Stimulated activated CD4-positive, alpha-beta T cell treated with anti-CD3 and anti-CD28 coated beads, Interleukin-1b, Interleukin-23, amount 100 ng/mL, for 1 hour (primary cell): ENCODE measurements at places on chromosomes 4 and X.

- DNase-seq, result no peak
Observed at GRCh38 chr4:138680256-138680655, 335.3 kb upstream of the NOCT start.

DNA sequence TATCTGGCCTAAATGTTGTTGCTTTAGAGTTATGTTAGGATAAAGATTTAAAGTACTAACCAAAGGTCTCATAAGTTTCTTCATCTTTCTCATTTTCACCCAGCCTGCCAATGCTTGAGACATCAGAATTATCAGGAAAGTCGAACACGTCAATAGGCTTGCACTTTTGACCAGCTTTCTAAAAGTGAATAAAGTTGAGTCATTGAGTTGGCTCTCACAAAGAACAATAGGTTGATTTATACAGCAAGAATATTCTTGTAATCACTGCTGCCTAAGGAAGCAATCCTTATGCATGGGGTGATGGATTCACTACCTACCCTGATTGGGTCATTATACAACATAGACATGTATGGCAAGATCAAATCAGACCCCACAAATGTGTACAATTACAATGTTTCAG, 5.0 kb downstream of the CENPU start:
- no peak for DNase-seq

- no peak for DNase-seq
Observed at GRCh38 chrX:6898371-6898770, 249.1 kb upstream of the STS start.

DNA sequence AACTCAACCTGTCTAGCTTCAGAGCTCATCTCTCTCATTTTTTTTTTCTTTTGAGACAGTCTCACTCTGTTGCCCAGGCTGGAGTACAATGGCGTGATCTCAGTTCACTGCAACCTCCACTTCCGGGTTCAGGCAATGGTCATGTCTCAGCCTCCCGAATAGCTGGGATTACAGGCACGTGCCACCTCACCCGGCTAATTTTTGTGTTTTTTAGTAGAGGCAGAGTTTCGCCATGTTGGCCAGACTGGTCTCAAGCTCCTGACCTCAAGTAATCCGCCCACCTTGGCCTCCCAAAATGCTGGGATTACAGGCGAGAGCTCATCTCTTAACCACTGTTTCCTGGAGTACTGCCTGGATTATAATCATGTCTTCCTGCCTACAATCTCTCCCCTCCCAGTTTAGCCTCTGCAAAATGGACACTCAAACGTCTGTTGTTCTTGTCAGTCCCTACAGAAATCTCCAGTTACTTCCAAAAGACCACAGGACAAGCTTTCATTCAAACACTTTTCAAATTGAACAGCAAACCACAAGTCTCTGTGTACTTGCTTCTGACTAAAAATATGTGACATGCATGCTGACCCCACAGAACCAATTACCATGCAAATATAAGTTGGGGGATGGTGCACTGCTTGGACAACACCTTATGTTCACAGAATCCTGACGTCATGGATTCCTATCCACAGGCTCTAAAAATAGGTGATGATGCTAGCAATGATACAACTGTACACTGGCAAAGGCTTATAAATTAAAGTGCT, 137.2 kb downstream of the SH3KBP1 start:
- DNase-seq, result no peak

DNA sequence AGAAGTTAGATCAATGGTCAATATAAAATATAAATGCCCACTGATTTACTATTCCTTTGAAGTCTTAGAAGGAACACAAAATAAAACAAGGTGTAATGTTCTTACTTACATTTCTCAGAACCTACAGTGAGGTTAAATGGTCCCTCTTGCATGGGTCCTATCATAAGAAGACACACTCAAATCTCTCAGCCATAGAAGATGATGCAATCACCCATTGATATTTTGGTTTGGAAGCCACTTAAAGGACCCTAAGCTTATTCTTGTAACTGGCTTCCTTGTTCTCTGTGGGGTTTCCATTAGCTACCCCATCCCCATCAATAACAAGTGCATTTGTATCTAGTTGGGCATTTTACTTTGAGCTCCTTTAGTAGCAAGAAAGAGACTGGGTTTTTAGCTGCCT, 15.1 kb downstream of the REELD1 start:
- DNase-seq, result no peak

GRCh38 chr4:114034189-114034588, 54.7 kb upstream of the ARSJ start:
- no peak for DNase-seq

- no peak for DNase-seq
Observed at GRCh38 chrX:38375891-38376290, 23.5 kb downstream of the OTC start.

GRCh38 chrX:27404366-27404765, 58.8 kb downstream of the PPP4R3C start:
- DNase-seq, result no peak

- no peak for DNase-seq
Observed at GRCh38 chr4:10036807-10037342, 15.6 kb upstream of the SLC2A9 start.

DNA sequence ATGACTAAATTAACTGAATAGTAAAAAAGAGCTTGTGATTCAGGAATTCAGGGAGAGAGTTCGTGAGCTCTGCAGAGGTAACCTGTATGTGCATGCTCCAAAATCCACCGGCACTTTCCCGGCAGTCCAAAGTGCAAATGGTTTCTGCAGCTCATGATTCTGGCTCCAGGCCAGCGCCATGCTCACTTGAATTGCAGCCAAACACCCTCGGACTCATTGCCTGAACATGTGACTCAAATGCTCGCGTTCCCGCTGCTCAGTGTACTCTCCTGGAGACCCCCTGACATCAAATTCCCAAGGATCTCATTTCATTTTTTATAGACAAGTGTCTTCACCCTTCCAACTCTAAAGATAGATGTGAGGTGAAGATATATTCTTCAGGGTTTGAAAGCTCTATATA, 44.1 kb upstream of the SH3RF1 start:
- no peak for DNase-seq

GRCh38 chrX:13463608-13464007, 105.8 kb upstream of the EGFL6 start:
- DNase-seq, result no peak

DNA sequence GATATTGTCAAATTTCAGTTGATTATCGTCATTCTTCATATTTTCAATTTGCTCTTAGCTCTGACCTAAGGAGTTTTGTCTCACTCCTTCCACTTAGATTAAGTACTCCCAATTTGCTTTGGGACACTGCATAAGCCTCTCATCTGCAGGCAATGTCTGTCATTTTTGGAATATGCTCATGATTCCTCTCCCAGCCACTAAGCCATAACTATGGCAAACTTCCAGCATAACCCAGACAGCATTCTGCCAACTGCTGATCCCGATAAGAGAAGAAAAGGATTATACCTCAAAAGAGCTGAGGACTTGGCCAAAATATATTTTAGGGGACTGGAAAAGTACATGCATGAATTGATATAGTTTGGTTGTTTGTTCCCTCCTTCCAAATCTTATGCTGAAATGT, 444.4 kb downstream of the GABRG1 start:
- no peak for DNase-seq

GRCh38 chr4:103720661-103721060, 876 bp upstream of the TACR3 start:
- no peak for DNase-seq

GRCh38 chrX:151722241-151722846, 6.5 kb downstream of the FATE1 start:
- DNase-seq, result no peak

DNA sequence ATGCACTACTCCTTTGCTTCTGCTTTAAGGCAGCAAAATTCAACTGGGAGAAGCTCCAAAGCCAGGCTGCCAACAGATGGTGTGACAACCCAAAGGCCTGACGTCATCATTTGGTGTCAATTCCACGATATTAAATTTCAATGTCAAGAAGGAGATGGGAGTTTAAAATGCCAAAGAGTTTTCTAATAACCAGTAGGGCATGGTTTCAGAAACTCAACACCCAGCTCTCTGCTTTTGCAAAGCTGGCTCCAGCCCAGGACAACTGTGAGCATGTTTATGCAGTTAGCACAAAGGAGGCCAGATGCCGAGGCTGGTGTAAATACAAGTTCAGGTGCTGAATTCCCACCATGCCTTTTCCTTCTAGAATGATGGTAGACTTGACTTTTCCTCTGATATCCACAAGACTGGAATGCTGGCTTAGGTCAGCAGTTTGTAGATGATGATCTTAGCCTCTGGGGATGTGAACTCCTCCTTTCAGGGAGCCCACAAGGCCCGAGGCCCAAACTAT, 67.3 kb downstream of the AFAP1 start:
- DNase-seq, result no peak

DNA sequence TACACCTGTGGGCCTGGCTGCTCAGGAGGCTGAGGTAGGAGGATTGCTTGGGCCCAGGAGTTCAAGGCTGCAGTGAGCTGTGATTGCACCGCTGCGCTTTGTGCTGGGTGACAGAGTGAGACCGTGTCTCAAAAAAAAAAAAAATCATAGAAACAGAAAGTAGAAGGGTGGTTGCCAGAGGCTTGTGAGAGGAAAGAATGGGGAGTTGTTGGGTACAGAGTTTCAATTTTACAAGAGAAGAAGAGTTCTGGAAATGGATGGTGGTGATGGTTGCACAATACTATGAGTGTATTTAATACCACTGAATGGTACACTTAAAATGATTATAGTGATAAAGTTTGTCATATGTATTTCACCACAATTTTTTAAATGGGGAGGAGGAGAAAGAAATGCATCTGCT, 10.2 kb upstream of the GLOD5 start:
- DNase-seq, result no peak

DNA sequence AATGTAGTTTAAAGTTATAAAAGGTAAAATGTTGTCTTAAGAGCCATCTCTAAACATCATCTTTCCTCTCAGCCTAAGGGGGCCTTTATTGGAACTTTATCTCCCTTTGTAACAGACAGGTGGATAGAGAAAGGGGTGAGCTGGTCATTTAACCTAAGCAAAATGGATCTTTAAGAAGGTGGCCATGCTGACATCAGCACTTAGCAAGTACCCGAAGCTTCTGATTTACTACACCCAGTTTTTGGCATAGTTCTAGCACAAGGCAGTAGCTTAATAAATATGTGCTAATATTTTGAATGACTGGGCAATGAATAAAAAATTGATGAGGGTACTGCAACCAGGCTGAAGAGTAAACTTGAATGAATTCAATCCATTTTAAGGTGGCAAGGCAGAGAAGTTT, 172.7 kb downstream of the GABRG1 start:
- DNase-seq, result no peak

DNA sequence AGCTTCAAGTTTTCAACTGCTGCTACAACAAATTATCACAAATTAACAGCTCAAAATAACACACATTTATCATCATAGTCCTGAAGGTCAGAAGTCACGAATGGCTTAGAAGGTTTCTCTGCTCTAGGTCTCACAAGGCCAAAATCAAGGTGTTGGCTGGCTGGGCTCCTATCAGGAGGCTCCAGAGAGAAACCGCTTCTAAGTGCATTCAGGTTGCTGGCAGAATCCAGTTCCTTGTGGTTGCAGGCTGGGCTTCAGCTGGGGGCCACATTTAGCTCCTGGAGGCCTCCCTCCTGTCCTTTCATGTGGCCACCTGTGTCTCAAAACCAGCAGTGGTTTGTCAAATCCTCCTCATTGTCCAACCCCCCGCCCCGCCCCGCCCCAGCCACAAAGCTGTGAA, 15.4 kb downstream of the MRFAP1 start:
- no peak for DNase-seq

DNA sequence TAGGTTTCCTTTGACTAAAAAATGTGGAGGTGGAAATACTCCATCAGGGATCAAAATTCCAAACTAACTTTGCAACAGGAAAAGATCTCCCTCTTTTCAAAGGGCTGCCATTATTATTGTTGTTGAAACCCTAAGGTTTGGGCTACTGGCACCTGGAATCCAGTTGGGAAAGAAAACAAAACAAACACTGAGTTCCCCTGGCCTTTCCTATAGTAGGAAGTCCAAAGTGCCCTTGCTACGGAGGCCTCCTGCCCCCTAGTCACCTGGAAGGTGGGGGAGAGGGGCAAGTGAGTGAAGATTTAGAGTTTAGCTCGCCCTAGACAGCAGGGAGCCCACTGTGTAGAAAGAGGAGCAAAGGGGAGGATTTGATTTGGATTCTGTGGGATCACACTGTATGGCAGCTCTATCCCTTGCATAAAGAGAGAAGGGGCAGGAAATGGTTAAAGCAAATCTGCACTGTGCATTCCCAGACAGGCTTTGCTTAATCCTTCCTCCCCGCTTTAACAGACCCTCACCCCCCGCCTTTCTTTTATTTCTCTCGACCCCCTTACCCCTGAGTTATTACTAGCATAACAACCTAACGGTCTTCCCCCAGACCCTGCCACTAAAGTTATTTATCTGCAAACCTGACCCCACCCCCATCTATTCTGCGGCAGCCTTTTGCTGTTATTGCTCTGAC, 627 bp upstream of the FAT4 start:
- DNase-seq, result no peak

DNA sequence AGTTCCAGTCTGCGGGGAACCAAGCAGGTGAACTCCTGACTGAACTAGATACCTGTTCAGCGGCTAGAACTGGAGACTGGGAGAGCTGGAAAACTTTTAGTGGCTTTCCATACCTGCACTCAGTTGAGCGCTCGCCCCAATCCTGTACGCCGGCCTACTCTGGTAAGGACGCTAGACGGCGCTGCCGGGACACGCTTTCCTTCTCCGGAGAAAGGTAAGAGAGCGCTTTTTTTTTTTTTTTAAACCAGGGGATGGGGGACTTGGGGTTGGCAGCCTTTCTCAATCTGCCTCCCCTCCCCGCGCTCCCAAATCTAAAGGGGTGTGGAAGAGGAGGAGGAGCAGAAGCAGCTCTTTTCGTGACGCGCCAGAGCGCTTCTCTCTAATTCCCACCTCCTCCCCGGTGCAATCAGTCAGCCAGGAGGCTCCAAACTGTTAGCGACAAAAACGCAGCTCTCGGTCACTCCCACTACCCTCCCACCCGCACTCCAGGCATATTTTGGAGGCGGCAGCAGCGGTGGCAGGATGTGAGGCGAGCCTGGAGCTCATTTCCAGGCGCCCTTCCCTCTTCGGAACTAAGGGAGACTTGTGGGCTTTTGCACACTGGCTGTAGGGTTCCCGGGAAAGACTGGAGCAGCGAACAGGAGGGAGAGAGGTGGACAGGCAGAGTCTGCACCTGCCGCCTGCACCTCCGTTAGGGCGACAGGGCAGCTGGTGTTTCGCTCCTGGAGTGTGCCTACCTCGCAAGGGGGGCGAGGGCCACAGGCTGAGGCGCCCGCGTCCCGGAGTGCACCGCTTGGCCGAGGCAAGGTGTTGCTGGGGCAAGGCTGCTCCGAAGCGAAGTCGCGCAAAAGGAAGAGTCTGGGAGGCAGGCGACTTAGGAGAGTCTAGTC, at the start of gene IL1RAPL2:
Gene IL1RAPL2, plus strand, starts transcription at position 409 of the 890 bp plus-strand sequence.
- DNase-seq, result no peak

GRCh38 chr4:26873391-26874026, 12.9 kb downstream of the STIM2 start:
- no peak for DNase-seq
